ENCODE measurements at places on chromosomes 1 and 21.
A peak's percentile ranks its signal among the peaks of the same experiment; 100 is the strongest.

DNA sequence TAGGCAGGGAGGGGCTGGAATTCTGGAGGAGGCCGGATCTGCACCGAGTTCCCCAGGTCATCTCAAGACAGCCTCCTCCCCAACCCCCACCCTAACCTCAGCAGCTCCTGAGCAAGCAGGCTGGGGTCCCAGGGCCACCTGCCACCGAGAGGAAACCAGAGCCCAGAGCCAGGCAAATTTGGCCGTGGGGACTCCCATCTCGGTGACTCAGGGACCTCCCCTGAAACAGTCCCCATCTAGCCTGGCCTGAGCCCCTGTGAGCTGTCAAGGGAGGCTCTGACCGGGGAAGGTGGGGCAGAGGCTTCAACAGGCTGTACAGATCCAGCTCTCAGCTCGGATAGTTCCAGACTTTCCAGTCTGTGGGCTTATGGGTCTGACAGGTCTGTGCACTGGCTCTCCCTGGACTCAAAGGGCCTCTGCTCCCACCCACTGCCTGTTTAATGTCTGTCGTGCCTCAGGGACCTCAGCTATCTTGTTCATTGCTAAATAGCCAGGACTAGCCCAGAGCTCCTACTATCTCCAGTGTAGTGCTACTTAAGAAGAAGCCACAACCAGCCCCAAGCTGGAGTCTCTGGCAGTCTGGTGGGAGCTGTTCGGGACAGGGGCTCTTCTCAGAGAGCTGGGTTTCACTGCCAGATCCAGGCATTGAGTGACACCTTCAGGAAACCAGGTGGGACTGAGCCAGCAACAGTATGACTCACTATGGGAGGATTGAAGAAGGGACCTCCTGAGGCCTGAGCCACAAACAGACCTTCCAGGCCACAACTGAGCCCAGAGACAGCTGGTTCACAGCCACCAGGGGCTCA lies 25.6 kb downstream of the MATN1 start:
- peak; percentile 7 for DNase-seq

DNA sequence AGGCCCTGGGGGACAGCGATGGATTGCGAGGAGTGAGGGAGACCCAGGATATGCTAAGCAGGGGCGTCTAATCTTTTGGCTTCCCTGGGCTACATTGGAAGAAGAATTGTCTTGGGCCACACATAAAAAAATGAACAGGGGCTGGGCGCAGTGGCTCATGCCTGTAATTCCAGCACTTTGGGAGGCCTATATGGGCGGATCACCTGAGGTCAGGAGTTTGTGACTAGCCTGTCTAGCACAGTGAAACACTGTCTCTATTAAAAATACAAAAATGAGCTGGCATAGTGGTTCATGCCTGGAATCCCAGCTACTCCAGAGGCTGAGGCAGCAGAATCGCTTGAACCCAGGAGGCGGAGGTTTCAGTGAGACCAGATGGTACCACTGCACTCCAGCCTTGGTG lies 10.8 kb upstream of the PRAMEF12 start:
- DNase-seq: no peak

- DNase-seq: no peak
Observed at GRCh38 chr1:220127076-220127475, 33.1 kb downstream of the IARS2 start.

GRCh38 chr1:160101037-160101716 lies 2.8 kb upstream of the IGSF8 start:
- peak; percentile 34 for DNase-seq

DNA sequence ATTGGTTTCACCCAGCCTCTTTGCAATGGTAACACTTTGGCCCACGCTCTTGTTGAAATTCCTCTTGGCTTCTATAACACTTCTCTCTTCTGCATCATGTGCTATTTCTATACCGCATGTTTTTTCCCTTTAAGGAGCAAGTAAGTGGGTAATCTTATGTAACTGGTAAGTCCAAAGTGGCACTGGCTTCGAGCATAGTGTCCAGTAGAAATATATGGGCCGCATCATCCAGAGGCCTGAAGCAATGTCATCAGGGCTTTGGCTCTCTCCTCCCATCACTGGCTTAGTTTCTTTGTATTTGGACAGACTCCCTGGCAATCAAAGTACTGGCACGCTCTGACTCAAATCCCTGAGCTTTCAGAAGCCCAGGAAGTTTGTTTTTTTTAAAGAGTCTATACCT lies 17.5 kb downstream of the CHML start:
- no peak for DNase-seq

DNA sequence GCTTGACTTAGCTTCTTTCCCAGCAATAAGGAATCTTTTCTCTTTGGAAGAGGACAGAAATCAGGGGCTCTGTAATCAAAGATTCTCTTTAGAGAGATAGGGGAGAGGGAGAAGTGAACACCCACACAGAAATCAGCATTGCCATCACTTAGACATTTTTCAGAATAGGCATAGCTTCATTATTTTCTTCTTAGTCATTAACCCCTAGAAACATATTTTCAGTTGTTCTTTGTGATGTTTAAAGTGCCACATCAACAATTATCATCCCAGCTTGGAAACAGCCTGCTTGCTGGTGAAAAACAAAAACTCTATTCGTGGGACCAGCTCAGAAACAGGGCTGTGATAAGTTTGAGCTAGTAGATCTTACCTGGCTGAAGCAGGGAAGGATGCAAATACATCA lies 88.3 kb upstream of the SLC44A3 start:
- no peak for DNase-seq

GRCh38 chr1:177257128-177257527 lies 86.4 kb downstream of the BRINP2 start:
- no peak for DNase-seq

DNA sequence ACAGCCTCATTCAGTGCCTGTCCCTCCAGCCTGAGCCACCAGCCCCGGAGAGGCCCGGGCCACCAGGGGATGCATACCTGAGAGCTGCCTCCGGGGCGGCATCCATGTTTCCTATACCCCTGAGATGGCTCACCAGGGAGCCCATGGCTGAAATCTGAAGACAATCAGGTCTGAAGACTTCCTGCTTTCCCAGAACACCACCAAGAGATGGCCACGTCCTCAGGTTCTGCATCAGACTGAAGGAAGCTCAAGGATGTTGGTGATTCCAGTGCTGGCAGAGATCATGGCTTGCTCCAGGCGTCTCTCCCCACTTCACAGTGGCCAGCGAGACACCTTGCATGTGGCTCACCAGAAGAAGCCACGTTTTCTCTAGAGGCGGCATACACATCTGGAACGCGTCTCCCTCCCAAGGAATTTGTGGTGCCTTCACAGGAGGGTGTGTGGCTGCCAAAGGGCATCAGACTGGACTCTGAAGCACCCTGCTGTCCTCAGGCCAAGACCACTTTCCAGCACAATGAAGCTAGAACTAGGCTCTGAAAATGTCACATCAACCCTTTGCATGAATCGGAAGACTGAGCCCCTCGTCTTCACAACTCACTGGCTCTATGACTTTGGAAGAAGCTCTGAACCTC lies 170.7 kb upstream of the IRF2BP2 start:
- no peak for DNase-seq

Data from fibroblast of skin of left quadriceps (primary cell).